ENCODE measurements at places on chromosomes 3 and 15.

- no peak for DNase-seq
Observed at GRCh38 chr15:47394286-47394809, 323.0 kb upstream of the SEMA6D start.

GRCh38 chr15:79057050-79057449, 33.5 kb downstream of the RASGRF1 start:
- no peak for DNase-seq

- no peak for DNase-seq
Observed at GRCh38 chr15:62592920-62593319, 427.8 kb upstream of the C2CD4B start.

GRCh38 chr3:90015688-90016356, 908.4 kb downstream of the EPHA3 start:
- no peak for DNase-seq

DNA sequence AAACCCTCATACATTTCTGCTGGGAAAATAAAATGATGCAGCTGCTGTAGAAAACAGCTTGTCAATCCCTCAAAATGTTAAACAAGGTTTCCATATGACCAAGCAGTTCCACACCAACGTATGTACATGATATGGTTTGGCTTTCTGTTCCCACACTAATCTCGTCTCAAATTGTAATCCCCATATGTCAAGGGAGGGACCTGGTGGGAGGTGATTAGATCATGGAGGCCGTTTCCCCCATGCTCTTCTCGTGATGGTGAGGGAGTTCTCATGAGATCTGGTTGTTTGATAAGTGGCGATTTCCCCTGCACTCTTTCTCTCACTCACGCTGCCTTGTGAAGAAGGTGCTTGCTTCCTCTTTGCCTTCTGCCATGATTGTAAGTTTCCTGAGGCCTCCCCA, 100.6 kb upstream of the SLC24A5 start:
- DNase-seq = no peak

- DNase-seq = no peak
Observed at GRCh38 chr3:171548917-171549316, 88.7 kb upstream of the TNIK start.

DNA sequence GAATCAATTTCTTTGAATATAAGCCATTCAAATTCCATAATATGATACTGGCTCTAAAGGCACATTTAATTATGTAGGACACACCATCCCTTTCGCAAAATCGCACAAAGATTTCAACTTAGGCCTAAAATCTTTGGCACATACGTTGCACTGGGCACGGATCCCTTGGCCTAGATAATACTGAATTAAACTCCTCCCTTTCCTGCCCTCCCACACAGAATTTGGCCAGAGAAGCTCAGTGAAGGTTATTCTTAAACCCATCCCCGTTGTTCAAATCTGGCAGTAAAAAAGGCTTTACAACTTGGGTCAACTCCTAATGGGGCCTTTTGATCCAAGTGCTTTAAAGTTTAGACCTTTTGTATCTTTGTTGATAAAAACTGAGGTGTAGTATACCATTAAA, 247.2 kb downstream of the PTPRG start:
- no peak for DNase-seq

- no peak for DNase-seq
Observed at GRCh38 chr3:146912241-146913015, 307.3 kb upstream of the PLSCR5 start.

DNA sequence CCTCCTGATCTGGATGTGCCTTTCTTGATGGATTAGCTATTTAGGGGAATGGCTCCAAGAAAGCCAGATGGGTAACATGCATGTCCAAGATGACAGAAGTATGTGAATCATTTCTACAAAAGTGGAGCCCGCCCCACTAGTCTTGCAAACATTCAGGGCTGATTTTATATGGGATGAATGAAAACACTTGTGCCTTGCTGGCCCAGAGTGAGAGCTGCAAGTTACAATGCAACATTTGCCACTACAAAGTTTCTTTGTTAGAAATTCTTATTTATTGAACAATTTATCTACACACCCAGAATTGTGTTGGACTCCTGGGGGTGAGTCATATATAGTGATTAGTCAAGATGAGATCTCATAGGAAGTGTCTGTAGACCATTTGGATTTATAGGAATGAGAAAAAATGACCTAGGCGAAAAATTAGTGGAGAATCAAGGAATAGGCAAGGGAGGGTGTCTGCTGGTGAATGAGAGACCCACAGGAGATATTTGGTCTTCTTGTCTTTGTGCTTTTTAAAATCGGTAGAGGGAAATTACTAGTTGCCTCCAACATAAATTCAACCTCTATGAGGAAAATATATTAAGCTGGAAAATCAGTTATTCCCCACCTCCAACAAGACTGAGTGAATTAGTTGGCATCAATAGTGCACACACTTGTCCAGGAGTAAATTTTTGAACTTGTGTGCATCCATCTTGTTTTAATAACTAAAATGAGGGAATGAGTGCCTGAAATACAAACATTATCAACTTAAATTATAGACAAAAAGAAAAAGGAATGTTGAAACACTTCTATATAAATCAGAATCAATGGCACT, 53.5 kb upstream of the DCBLD2 start:
- no peak for DNase-seq

DNA sequence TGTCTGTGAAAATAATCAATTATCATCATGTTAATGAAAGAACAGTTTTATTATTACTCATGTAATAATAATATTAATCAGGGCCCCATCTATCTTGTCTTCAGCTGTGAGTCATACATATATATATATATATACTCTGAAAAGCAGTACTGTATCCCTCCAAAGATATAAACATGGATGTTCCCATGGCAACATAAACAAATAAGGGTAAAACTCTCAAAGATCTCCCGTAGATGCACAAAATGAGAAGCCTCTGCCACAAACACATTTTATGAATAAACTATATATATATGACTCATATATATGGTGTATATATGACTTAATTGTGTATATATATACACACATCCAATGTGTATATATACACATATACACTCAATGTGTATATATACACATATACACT, 163.8 kb upstream of the ARHGEF26 start:
- DNase-seq = no peak

DNA sequence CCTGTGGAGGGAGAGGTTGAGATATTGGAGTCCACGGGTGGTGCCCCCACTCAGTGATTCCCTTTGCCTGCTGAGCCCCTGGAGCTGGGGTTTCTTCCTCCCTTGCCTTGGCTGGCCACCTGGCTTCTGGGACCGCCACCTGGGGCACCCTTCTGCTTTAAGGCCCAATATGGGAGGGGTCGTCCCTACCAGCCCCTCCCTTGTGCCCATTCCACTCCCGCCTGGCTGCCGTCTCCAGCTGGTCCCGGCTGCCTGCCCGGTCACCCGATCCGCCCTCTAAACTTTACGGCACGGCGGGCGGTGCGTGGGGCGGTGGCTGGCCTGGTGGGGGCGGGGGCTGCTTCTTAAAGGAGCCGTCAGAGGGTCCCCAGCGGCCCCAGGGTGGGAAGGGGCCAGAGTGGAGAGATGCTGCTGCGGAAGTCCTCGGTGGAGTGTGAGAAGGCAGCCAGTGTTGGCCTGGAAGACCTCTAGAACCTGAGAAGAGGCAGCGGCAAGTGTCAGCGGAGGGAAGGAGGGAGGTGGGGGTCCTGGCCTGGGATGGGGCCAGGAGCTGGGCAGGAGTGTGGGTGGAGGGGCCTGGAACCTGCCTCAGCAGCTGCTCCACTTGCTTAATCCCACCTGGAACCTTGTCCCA, 1.6 kb upstream of the SEMA3B start:
- no peak for DNase-seq

DNA sequence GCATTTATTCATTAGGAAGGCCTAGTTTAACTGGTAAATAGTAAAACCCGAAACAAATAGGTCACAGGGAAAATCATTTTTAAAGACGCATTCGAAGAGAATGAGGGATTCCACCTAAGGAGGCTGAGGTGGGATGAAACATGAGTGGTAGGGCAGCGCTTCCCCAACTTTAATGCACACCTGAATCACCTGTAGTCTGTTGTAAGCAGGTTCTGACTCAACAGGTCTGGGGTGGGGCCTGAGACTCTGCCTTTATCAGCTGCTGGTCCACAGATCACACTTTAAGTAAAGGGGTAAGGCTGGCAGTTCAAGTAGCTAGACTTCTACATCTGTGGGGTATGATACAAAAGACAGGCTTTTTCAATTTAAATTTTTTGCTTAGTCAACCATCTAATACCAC, 223.5 kb upstream of the UBE2E2 start:
- no peak for DNase-seq

GRCh38 chr3:100879195-100879810, 113.9 kb downstream of the ABI3BP start:
- no peak for DNase-seq

GRCh38 chr15:51736751-51737521, 519 bp downstream of the LYSMD2 start:
- DNase-seq = no peak

GRCh38 chr3:120077731-120078130, 16.5 kb downstream of the GSK3B start:
- no peak for DNase-seq

DNA sequence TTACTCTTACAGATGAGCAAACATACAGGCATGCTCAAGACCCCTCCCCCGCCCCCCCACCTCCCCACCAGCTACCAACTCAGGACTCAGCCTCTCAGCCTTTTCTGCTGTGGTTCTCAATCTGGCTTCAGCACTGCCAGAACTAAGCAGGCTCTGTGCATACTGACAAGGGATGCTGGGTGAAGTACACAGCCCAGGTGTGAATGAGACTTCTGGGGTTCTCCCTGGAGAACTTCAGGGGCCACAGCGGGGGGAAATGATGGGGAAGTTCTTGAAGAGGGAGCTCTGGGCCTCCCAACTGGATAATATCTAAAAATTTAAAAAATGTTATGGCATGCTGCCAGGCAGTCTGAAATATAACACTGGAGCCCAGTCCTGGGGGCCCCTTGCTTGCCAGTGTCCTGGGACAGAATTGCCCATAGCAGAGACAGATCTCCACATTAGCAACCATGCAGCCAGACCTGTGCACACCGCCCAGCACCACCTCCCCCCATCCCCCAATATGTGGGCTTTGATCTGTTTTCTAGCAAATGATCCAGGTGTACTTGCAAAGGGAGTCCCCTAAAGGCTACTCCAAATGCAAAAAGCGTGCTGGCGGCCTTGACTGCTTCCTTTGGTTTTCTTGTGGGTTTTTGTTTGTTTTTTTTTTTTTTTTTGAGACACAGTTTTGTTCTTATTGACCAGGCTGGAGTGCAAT, 41.4 kb downstream of the PGPEP1L start:
- no peak for DNase-seq

GRCh38 chr3:61173676-61174075, 77.6 kb downstream of the FHIT start:
- DNase-seq = no peak

- DNase-seq = no peak
Observed at GRCh38 chr3:151558661-151559060, 97.8 kb upstream of the IGSF10 start.

GRCh38 chr3:46979958-46980497, 562 bp downstream of the NBEAL2 start:
- no peak for DNase-seq

GRCh38 chr15:59998305-59998949, 5.7 kb upstream of the FOXB1 start:
- no peak for DNase-seq

DNA sequence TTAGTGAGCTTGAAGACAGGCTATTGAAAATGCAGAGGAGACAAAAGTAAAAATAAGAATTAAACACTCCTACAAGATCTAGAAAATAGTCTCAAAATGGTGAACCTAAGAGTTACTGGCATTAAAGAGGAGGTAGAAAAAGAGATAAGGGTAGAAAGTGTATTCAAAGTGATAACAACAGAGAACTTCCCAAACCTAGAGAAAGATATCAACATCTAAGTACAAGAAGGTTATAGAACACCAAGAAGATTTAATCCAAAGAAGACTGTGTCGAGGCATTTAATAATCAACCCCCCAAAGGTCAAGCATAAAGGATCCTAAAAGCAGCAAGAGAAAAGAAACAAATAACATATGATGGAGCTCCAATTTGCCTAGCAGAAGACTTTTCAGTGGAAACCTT, 23.3 kb downstream of the PDCD10 start:
- DNase-seq = no peak

GRCh38 chr15:31732726-31733125, 297.6 kb upstream of the CHRNA7 start:
- no peak for DNase-seq

- DNase-seq = no peak
Observed at GRCh38 chr3:52570076-52570475, 33.7 kb downstream of the UQCC5 start.

DNA sequence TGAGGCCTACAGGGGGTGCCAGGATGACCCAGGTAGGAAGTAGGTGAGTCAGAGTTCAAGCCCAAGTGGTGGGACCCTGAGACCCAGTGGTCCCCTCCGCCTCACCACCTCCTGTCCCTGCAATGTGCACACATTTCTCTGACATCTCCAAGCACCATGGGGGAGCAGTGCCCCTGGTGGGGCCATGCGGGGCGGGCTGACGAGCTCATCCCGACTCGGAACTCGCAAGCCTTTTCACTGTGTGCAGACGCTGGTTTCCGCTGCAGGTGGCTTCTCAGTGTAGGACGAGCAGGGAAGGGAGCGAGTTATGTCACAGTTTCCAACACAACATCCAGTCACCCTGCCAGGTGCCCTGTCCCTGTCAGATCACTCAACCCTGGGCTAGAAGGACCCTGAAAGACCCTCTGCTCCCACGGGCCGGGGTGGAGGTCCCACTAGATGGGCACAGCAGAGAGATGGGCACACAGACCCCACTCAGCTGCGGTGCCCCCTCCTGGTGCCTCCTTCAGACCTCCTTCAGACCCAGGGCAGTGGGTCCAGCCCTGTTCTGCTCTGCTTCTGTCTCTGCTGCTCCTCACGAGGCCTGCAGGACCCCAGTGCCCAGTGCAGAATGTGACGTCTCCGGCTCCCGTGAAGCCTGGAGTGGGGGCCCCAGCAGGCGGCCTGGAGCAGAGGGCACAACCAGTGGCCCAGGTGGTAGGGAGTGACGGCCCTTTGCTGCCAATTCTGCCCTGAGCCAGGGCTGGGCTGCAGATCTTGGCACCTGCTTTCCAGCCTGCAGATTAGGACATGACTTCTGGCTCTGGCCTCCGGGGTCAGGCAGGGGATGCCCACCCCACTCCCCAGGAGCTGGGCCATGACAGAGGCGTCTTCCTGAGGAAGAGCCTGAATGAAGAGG, 102.0 kb upstream of the RPL32 start:
- DNase-seq = no peak

- peak; percentile 88 for DNase-seq
Observed at GRCh38 chr3:102238362-102238761, 196.5 kb upstream of the ZPLD1 start.

DNA sequence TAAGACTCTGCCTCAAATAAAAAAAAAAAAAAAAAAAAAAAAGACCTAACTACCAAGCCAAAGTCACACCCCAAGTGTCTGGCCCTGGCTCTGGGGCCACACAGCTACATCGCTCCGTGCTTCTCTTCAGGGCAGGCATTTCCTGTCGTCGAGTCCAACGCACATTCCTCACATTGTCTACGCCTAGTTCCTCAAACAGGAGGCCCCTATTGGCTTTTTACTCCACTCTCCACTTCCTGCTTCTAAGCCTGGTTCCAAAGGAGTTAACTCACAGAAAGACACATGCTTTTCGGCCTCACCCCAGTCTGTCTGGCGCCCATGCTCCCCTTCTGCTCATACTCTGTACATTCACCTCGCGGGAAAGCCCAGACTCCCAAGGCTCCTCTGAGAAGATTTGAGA, 28.8 kb downstream of the KNG1 start:
- peak; percentile 45 for DNase-seq

GRCh38 chr3:106114848-106115247, 246.0 kb upstream of the CBLB start:
- no peak for DNase-seq

Measured in epithelial cell of prostate (primary cell).